ENCODE measurements at places on chromosomes 12 and 14.

GRCh38 chr12:54065677-54066076, 12.0 kb downstream of the HOXC4 start:
- DNase-seq = no peak

DNA sequence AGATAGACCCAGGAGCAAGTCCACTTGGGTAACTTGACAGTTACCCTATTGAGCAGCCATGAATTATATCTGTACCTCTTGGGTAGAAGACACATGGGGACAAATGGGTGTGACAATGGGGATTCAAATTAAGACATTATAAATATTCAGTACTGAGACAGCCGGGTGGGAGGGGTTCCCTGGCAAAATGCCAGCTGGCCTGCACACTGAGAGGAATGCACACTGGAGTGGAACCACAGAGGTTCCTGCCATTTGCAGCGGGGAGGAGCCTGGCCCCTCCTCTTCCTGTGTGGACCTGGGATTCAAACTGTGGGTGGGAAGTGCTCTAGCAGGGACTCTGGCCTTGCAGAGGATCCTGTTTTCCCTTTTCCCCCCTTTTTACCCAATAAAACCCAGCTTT, 118.7 kb upstream of the CDKN3 start:
- DNase-seq = no peak

DNA sequence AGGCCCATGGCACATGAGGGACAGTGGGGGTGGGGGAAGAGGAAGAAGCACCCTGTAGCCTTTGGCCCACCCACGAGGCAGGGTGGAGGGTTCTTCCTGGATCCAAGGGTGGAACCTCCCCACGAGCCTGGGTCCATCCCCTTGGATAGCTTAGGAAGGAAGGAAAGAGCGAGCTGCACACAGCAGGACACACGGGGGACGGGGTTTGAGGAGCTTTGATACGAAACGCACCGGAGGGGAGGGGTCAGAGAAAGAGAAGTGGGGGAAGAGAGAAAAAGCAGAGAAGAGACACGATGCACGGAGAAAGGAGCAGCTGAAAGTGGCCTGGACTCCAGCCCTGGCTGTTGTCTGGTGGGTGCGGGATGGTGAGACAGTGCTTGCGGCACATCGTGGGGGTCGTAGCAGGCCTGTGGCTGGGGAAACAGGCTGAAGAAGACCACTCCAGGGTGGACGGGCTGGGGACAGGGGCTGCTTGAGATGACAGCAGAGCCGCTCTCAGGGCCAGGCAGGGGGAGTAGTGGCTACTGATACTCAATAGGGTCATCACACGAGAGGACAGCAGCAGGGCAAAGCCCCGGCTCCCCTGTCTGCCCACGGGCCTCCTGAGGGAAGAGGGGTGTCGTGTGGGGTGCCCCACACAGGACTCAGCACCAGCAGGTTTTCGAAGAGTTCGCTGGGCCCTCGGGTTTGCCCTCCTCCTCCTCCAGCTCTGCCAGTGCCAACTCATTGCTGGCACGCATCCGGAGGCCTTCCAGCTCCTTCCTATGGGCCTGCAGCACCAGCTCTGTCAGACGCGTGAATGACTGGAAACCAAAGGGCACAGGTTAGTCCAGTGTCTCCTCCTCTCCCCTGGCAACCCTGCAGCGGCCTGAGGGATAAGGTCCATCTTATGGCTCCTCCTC, 5.4 kb upstream of the GPX2 start:
- no peak for DNase-seq

GRCh38 chr12:68420225-68421010, 88.3 kb upstream of the MDM1 start:
- no peak for DNase-seq

- DNase-seq = peak; percentile 9
Measured at GRCh38 chr12:55965941-55966407, at the start of gene PMEL. TSS of gene PMEL (minus strand) at chr12:55966042. CDS start at chr12:55966011, 31 bp downstream.

GRCh38 chr14:69483765-69484443, 624 bp upstream of the PLEKHD1 start:
- DNase-seq = peak; percentile 61

DNA sequence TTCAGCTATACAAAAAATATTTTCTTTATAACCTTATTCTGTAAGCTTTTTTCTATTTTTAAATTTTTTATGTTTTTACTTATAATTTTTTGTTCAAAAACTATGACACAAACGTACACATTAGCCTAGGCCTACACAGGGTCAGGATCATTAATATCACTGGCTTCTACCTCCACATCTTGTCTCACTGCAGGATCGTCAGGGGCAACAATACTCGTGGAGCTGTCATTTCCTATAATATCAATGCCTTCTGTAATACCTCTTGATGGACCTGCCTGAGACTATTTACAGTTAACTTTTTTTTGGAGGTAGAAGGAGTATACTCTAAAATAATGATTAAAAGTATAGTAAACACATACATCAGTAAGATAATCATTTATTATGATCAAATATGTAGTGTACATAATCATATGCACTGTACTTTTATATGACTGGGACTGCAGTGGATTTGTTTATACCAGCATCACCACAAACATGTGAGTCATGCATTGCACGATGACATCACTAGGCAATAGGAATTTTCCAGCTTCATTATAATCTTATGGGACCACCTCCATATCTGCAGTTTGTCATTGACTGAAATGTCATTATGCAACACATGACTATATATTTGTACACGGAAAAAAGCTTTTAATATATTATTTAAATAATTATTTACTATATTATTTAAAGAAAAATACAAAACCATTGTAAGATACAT, 18.5 kb upstream of the PMCH start:
- no peak for DNase-seq

Data from NCI-H2107 (cell line).